ENCODE measurements at places on chromosomes 4 and X. TPM values are rescaled to one million over a fixed set of nuclear protein-coding genes. Genes with fewer than 3 reads are reported as not detected.

DNA sequence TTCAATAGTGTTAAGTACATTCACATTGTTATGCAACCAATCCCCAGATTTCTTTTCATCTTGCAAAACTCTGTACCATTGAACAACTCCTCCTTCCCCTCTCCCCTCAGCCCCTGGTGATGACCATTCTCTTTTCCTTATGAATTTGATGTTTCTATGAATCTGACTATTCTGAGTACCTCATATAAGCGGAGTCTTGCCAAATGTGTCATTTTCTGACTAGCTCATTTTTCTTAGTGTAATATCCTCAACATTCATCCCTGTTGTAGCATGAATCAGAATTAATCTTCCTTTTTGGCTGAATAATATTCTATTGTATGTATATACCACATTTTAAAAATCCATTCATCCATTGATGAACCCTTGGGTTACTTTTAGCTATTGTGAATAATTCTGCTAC is 34.0 kb downstream of the SMIM20 start:
- no peak for DNase-seq

DNA sequence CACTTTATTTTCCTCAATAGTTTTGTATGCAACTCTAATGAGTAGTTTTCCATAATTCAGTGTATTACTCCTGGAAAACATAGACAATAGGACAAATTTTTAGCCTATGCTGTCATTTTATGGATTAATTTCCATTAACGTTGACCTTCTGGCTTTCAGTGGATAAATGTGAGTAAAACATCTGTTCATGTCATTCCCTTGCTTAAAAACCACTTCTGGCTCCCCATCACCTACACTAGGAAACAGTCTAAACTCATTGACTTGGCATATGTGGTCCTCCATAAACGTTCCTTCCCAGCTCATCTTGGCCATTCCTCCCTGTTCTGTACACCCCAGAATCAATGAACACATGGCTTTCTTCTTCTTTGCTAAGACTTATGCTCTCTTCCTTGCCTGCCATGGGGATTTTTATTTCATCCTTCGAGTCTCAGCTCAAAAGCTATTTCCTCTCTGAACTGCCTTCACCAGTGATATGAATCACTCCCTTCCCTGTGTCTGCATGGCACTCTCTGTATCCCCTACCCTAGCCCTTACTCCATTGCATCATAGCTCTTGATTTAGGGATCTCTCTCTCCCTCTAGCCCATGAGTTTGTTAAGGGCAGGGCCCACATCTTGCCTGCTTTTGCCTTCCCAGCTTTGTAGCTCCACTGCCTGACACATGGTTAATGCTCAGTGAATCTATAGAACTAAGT is 34.8 kb downstream of the DOCK11 start:
- DNase-seq, result no peak

- no peak for DNase-seq
Measured at GRCh38 chr4:81650606-81651242, 179.0 kb upstream of the RASGEF1B start.

DNA sequence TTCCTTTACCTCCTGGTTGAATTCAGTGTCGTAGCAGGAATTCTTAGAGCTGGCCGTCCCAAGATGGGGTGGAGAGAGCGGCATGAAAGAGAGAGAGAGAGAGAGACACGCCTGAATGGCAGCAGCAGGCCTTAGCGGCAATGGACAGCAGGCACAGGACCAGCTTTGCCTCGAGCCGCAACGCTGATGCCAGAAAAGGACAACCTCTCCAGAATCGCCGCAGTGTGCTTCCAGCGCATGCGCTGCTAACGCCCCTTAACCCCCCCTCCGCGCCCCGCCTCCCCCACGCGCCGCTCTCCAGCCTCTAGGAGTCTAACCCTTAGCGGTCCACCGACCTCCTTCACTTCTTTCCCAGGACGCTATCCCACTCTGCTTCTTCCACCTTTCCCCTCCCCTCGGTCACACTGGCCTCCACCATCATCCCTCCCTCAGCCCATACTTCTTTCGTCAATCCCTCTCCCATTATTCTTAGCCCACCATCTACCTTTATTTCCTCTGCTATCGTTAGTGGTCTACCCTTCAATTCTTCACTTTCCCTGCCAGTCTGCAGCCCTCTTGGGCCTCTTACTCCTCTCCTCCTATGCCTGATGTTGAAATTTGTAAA is 10.5 kb upstream of the ZCCHC13 start:
- peak; percentile 82 for DNase-seq

GRCh38 chrX:70257423-70258288 is 2.3 kb downstream of the P2RY4 start:
- DNase-seq, result no peak

DNA sequence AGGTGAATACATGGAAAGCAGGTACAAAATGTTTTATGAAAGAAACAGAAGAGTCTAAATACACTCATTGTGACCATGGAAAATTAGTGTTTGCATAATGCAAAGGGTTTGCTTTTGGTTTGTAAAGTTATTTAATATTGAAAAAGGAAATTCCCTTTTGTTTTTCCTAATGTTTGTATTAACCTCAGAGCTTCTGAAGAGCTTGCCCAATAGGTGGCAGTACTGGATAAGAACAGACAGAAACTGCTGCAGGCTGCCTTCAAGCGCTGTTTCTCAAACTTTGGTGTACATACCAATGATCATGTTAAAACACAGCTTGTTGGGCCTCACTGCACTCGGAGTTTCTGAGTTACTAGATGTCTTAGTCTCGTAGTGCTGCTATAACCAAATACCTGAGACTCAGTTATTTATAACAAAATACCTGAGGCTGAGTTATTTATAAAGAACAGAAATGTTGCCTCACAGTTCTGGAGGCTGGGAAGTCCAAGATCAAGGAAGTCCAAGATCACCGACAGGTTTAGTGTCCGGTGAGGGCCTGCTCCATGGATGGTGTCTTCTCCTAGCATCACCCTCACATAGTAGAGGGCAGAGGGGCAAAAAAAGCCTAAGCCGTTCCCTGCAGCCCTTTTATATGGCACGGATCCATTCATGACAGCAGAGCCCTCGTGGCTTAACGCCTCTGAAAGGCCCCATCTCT is 54.2 kb downstream of the SUPT20HL2 start:
- DNase-seq, result peak; percentile 62

DNA sequence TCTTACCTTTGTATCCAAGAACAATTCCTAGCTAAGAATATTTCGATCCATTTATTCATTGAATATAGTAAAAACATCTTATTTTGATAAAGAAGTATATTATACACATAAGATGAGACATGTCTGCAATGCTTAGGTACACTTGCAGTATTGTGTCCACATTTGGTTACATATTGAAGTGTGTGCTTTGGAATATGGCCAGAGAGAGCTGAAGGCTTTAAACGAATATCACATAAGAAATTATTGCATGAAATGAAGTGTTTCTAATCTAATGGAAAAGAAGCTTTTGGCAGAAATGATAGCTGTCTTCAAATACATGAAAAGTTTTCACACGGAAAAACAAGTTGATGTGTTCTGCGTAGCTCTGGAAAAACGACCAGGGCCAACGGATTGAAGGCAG is 516.1 kb upstream of the ZFP42 start:
- no peak for DNase-seq

DNA sequence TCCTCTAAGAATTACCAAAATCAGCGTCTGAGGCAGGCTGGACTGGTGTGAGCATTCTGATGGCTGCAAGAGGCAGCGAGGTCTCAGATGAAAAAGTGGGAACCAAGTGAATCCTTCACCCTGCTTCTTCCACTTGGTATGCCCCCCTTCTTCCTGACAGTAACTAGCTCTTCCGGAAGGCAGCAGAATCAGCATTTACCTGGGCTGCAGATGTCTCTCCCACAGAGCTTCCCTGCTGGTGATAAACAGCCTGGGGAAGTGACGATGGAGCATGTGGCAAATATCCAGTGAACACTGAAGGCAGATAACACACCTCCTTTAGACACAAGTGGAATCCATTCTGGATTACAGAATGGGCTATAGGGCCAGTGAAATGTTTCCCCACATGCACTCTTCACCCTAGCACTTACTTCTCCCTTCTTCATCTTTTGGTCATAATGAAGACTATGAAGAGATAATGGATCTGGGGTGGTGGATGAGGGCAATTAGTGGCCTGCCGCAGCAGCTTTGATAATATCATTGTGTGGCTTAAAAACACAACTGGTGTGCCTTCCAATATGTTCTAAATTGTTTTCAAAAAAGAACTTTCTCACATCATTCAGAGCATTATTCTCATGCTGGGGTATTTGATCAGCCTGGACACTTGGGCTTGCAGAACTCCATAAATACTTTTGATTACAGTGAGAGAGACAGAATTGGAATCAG is 60.8 kb upstream of the TBC1D9 start:
- no peak for DNase-seq

DNA sequence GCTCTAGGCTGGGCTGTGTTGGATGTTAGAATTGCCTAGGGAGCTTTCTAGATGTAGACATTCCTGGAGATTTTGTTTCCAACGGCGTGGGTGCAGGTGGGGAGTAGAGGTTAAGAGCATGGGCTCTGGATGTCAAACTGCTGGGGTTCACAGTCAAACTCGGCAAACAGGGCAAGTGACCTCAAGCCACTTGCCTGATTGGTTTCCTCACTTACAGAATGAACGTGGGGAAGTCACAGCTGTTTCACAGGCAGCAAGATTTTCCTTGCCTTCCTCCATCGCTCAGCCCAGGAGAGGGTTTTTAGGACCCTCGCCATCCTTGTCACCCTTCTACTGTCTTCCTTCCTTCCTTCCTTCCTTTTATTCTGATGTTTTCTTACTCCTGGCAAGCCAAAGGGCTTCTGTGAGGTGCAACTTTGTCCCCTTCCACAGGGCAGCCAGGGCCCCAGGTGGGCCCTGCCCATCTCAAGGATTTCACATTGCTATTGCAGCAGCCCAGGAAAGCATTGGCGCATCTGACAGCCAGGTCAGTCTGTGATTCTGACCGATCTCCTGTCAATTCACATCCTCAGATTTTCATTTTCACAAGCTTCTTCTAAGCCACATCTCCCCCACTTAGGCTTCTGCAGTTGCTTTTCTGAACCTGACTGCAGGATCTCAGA is 7.0 kb downstream of the RTL5 start:
- DNase-seq, result no peak

DNA sequence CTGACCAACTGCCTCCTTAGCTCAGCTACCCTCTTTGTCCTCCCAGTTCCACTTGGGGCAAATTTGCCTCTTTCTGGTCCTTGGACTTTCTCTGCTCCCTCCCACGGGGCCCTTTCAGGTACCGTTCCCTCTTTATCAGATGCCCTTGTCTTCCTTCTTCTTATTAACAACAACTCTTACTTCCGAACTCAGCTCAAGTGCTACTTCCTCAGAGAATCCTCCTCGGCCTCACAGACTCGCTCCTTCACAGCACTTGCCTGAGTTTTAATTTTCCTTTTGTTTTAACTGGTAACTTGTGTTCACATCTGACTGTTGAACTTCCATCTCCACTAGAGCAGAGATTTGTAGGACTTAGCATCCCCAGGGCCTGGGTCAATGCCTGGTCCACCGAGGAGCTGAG is 85.7 kb downstream of the CLNK start:
- DNase-seq, result no peak

GRCh38 chr4:101328063-101328602 is 19.2 kb downstream of the PPP3CA start:
- no peak for DNase-seq

- no peak for DNase-seq
Measured at GRCh38 chr4:74339501-74339900, 25.4 kb upstream of the EREG start.

GRCh38 chr4:86452422-86452891 is 92.6 kb upstream of the MAPK10 start:
- no peak for DNase-seq

- no peak for DNase-seq
Measured at GRCh38 chr4:55442541-55442940, 46.8 kb downstream of the TMEM165 start.

HSFX4 gene
- 1.1 TPM for polyA plus RNA-seq

SPANXA2 gene
- not detected for polyA plus RNA-seq

METAP1 gene
- polyA plus RNA-seq, result 31.1 TPM

ITIH6 gene
- polyA plus RNA-seq, result 0.58 TPM

ENAM gene
- 3.7 TPM for polyA plus RNA-seq

LAS1L gene
- 20.3 TPM for polyA plus RNA-seq

FAM114A1 gene
- 44.8 TPM for polyA plus RNA-seq
